ENCODE measurements at places on chromosomes 12 and 14.

GRCh38 chr14:54675236-54676128, 108.6 kb downstream of the SAMD4A start:
- DNase-seq, result no peak

DNA sequence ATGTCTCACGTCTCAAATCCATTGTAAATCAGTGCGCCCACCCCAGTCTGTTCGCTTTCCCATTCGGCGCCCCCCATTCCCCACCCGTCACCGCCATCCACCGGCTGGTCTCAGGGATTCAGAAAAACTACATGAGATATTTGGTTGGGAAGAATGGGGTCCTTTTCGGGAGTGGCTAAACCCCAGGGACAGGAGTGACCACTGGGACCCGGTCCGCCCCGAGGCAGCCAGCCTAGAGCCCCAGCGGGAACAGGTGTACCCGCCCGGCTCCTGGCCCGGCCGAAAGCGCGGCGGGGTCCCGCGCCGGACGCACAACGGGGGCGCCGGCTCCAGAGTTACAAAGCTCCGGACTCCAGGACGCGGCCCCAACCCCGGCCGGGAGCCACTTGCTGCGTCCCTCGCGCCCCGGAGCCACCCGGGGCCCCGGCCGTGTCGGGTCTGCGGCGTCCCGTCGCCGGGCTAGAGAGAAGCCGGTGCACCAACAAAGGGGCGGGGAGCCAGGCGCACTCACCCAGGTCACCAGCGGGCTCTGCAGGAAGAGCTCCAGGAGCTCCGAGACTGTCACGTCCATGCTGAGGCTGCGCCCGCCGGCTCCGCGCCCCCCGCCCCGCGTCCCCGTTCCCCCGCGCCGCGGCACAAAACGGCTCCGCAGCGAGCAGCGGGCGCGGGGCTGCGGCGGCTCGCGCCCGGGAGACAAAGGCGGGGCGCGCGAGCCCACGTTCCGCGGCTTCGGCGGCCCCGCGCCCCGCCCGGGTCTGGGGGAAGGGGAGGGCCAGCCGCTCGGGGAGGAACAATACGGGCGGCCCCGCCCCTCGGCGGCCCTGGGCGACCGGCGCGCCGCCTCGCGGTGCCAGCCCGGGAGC, at the start of gene CCDC88C:
TSS of gene CCDC88C (minus strand) at position 701 of the 863 bp plus-strand sequence. CDS start at position 571, 130 bp downstream.
- DNase-seq, result peak; percentile 74

DNA sequence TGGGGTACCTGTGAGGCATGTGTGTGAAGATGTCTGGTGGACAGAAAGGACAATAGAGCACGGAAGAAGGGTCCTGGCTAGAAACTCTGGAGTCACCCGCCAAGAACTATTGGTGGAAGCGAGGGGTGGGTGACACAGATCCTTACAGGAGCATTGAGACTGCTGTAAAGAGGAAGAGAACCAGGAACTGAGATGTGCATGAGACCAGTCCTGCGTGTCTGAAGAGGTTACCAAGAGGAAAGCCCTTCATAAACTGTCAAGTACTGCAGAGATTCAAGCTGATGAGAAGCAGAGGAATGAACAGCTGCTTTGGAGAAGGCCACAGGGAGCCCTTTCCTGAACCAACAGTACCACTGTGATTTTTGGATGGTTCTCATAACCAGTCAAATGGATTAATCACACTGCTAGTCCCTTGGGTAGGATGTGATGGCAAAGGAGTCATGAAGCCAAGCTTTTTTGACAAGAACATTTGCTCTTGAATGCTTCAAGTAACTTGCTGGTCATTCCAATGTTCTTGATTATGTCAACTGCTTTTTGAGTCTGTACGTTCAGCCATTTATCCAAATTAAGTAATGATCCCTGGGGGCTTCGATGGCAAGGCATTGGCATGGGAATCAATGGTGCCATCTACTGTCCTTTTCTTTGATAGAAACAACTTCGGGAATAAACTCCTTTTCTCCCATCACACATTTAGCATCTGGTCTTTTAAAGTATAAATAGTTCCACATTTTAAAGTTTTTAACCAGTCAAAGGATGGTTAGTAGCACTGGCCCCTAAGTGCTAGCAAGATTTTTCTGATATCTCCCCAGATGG, 42.9 kb downstream of the GPR135 start:
- DNase-seq, result no peak

- no peak for DNase-seq
These were observed 45.5 kb downstream of the SH2B3 start for GRCh38 chr12:111451232-111451631.

- DNase-seq, result no peak
These were observed 4.0 kb downstream of the HOXC8 start for GRCh38 chr12:54012631-54013409.

DNA sequence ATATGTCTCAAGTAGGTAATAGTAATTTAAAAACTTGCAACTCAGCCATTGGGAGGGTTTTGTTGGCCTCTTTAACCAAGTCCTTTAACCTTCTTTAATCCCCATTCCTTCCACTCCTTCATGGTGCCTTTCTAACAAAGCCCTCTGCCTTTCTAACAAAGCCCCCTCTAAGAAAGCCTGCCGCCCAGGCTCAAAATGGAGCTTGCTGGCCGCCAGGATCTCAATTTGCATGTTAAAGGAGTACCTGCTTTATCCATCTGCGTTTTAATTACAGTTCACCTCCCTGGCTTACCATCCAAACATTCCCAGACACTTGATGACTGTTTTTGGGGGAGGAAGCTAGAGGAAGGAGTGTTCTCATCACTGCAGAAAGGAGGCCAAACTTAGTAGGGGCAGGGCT, 183.4 kb downstream of the PTPN11 start:
- no peak for DNase-seq

- DNase-seq, result no peak
These were observed 130.8 kb downstream of the CAPZA3 start for GRCh38 chr12:18868717-18869116.

- DNase-seq, result no peak
These were observed 1.8 kb downstream of the KCNA1 start for GRCh38 chr12:4911316-4911994.

DNA sequence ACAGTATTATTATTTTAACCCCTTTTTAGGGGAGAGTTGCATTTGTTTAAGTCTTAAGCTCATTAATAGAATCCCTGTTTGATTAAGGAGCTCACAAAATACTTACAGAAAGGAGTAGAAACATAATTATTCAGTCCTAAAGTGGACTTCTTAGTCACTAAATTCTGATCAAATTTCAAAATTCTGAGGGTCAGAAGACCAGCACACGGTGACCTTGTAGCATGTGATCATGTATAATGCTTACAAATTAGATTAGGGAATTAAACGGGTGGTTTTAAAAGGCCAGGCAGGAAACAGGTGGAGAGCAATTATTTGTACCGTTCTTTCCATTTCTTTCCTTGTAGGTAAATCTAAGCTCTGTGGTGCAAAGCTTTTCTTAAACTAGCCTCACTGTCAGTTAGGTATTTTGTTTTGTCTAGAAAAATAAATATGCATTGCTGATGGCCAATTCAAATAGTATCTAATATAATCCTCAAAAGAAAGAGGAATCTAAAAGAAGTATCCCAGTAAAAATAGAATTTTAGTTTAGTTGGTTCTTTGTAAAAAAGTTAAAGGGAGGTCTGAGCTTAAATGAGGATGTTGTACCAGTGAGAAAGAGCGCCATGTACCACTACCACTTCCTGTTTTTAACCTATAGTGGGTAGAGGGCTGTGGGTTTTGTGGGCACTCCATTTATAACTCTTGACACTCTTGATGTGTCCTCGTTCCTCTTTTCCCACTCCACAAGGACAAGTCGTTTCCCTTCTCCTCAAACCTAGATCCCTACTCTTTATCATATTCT, 51.1 kb downstream of the SLC38A1 start:
- DNase-seq, result peak; percentile 18

DNA sequence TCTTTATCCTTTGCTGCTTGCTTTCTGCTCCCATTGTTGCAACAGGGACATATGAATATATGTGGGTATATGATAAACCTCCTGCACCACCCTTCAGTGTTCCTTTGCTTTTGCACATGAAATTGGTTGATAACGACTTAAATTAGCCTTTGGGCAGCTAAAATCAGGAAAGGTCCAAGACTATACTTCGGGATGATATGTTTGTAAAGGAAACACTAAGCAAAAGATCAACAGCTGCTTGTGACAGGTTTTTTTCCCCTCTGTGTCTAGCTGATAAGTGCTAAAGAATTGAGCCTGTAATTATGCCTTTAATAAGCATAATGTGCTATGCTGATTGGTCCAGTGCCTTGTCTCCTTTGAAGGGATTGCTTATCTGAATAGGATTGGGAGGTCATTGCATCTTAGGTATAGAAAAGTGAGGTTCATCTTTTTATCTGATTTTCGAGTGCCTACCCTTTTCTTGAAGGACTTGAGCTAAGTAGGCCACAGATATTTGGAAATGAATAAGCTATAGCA, 59.4 kb downstream of the PPHLN1 start:
- DNase-seq, result no peak

- DNase-seq, result no peak
These were observed 19.7 kb upstream of the FOXJ2 start for GRCh38 chr12:8012651-8013309.

DNA sequence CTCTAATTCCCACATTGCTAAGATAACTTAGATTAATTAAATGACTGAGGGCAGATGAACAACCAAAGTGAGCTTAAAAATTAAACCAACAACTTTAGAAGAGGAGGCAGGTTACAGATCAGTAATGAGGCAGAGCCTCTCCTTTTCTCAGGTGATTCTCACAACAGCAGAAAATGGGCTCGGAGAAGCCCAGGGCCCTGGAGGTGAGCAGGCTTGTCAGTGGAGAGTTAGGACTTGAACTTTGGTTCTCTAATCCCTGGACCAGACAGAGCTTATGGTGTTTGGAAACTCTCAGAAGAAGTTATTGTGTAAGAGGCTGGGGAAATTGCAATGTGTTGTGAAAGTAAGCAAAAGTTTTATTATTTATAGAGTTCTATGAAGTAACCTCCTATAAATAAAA, 2.8 kb downstream of the TRHDE start:
- no peak for DNase-seq

Measured in activated CD4-positive, alpha-beta T cell treated with anti-CD3 and anti-CD28 coated beads, Interleukin-2, amount 50 U/mL, for 4 hours (primary cell).